H4 (cell line): ENCODE measurements at places on chromosomes 16 and 17. TPM values are rescaled to one million over a fixed set of nuclear protein-coding genes. Genes with fewer than 3 reads are reported as not detected.

DNA sequence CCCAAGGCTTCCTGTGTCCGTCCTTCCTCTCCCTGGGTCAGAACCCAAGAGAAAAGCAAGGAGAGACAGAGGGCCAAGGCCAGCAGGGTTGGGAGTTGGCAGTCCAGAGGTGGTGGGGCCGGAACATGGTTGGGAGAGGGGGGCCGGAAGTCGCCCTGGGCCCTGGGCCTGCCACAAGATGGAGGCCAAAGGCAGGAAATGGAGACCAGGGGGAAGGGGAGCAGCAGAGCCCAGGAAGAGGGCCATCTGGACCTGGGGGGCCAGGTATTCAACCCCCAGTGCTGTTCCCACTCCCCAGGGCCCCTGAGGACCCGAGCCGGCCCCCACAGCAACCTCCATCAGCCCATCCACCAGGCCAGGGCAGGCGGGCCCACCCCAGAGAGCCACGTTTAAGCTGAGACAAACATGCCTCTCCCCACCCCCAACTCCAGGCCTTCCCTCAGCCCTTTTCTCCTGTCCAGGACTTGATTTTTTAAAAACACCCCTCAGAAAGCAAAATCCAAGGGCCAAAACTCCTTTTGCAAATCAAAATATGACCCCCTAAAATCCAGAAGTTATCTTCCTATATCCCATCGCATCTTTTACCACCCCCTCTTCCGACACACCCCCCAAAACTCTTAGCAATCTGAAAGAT is 4.4 kb upstream of the BCL6B start:
- no peak for DNase-seq

- DNase-seq: no peak
Measured at GRCh38 chr17:73652886-73653480, 8.7 kb upstream of the SDK2 start.

- no peak for DNase-seq
Measured at GRCh38 chr16:66387817-66388332, 21.4 kb downstream of the CDH5 start.

- no peak for DNase-seq
Measured at GRCh38 chr17:14052886-14053615, 16.3 kb upstream of the COX10 start.

DNA sequence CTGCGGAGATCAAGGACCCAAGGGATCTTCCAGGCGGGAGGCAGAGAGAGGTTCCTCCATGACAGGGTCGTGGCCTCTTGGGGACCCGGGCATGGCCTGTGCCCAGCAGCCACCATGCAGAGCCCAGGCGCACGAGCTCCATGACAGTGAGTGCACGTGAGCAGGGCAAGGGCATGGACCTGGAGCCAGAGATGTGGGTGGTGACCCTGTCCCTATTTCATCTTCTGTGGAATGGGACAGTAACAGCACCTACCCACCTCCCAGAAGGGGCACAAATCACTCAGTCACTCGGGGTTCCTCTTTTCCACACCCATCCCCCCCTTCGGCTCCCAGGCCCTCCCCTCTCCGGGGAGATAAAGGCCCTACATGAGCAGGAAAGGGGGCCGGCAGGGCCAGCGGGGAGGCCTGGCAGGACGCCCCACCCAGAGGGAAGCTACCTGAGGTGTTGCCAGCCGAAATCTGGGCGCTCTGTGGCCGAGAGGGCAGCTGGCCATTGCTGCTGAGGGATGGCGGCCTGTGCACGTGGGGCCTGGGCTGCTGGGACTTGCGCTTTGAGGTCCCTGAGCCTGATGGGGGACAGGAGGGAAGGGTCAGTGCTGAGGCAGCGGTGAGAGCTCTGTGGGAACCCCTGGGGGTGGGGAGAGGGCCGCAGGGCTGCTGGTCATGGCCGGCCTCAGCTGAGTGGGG is 10.4 kb downstream of the UBALD2 start:
- no peak for DNase-seq

DNA sequence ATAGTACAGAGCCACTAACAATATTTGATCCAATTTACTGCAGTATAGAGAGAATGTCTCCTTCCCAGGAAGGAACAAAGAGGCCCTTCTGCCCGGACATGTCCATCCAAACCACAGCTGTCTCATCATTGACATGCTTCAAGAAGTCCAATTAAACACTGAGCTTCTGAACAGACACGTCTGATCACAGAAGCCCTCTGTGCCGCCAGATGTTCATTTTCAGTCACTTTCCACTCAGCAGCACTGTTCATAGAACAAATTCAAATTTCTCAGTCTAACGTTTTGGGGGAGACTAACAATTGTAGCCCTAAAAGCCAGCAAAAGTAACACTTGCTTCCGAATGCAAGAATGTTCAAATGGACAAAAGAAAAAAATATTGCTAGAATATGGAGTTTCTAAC is 15.3 kb downstream of the ZC3H7A start:
- DNase-seq: no peak

DNA sequence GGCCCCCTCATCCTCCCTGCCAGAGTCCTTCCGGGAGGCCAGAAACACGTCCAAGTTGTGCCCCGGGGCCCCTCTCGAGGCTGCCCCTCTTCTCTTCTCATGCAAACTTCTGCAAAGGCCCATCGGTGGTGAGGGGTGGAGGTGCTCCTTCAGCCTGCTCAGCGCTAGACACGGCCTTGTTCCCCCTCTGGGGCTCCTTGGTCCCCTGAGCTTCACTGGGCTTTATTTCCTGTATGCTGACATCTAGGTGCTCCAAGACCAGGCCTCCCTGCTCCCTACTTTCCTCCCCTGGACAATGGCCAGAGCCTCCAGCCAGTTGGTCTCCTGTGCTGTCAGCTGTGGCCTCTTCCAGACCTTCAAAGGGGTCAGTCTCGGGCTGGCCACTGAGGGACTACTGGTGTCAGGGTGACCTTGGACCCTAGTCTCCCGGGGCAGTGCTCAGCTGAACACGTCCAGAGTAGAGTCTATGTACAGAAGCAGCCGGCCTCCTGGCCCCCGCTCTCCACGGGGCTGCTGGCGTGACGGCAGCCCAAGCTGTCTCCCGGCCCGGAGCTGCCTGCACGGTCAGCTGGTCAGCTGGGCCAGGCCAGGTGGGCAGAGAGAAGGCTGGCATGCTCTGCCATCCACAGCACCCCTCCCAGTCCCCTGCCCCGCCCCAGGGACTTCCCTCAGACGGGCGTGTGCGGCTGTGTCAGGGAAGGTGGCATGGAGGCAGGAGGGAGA is 1.7 kb upstream of the PRR35 start:
- DNase-seq: no peak

GRCh38 chr16:11909653-11910545 is 5.9 kb downstream of the GSPT1 start:
- no peak for DNase-seq

DNA sequence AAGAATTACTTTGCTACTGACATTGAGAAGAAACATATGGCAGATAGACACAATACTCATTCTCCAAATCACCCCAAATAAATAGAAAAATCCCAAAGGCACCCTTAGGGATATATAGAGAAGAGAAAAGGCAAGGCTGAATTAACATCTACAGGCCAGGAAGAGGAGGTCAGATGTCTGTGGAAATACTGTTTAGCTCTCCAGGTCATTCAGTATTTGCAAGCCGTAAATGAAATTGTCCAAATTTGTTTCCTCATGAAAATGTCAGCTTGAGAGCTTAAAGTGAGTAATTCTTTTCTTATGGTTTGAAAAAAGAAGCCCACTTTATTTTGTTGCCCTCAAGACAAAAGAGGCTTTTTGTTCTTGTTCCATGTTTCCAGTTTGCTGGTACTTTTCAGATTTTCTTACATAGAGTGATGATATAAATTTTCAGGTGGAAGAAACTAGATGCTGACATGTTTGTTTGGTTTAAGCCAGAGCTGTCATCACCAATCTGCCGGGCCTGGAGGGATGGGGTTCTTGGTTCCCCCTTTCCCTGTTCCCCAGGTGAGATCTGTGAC is 189.0 kb downstream of the MAP2K4 start:
- DNase-seq: no peak

- DNase-seq: no peak
Measured at GRCh38 chr17:74821655-74822334, 37.9 kb downstream of the GRIN2C start.

GRCh38 chr16:67105881-67106280 is 3.9 kb upstream of the PHAF1 start:
- no peak for DNase-seq

DNA sequence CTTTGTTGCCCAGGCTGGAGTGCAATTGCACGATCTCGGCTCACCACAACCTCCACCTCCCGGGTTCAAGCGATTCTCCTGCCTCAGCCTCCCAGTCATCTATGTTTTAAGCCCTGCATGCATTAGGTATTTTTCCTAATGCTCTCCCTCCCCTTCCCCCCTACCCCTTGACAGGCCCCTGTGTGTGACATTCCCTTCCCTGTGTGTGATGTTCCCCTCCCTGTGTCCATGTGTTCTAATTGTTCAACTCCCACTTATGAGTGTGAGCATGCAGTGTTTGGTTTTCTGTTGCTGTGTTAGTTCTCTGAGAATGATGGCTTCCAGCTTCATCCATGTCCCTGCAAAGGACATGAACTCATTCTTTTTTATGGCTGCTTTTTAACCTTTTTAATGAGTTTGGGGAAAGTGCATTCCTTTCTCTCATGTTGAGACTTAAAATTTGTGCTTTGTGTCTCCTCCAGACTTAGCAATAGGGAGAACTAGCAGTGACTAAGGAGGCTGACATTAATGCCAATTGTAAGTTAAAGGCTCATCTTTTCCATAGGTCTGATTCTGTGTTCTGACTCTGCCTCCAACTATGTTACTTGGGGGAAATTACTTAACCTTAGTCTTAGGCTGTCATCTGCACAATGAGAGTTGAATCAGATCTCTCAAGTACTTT is 17.7 kb upstream of the PHAF1 start:
- DNase-seq: no peak

GRCh38 chr17:80116276-80116920 is 15.0 kb downstream of the GAA start:
- peak; percentile 2 for DNase-seq

DNA sequence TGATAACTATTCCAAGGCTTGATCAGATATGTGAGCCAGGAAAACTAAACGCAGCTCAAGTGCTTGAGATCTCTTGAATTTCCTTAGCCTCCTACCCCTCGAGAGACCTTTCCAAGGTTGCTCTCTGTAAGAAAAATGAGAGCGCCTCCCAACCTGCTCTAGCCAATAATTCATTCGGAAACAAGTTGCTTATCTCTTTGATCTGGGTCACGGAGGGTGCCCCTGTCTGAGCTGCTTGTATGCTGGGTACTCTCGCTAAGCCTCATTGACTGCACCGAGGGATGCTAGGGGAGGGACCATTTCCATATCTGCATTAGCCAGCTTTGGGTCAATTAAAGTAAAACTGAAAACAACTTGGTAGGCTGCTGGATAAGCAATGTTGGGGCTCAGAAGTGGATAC is 70.1 kb upstream of the SHISA6 start:
- DNase-seq: no peak

GRCh38 chr16:84819644-84820304 is at the start of gene CRISPLD2:
CRISPLD2 (plus strand) TSS chr16:84819985; CDS start chr16:84838496, 18,511 bp downstream.
- DNase-seq: peak; percentile 88

GRCh38 chr16:54932737-54933254 is 2.1 kb downstream of the IRX5 start:
- DNase-seq: no peak

GRCh38 chr16:80899809-80900592 is 95.6 kb upstream of the CDYL2 start:
- peak; percentile 91 for DNase-seq

DNA sequence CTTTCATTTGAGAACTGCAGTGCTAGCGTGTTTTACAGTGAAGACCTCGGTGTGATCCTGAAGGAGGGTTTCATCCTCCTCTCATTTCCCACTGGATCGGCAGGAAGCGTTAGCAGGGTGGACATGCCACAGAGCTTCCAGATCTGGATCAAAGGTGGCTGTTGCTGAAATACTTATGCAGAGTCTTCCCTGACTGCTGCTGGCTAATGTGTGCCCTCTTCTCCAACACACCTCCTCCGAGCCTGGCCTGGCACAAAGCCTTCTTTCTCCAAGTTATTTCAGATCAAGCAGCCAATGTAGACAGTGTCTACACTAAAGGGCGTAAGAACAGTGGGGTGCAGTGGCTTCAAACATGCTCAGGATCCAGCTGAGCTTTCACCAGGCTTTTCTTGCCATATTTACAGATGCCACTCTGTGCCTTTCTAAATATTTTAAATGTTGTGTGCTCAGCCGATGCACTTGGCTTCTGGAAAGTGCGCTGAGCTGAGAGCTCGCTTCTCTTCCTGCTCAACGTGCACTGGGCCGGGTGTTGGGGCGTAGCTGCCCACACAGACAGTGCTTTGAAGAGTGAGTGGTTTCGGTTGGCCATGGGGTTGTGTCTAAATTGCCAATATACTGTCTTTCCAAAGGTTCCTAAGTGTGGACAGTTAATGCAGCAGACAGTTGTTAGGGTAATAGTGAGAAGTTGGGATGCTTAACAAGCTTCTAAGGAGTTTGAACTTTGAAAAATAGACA is 2.1 kb downstream of the ZNF750 start:
- DNase-seq: no peak

GRCh38 chr17:45895969-45896785 is 1.8 kb downstream of the MAPT start:
- no peak for DNase-seq

GRCh38 chr16:81457326-81458133 is 12.9 kb downstream of the CMIP start:
- peak; percentile 76 for DNase-seq

GRCh38 chr17:80717720-80718083 is 173.1 kb downstream of the RPTOR start:
- no peak for DNase-seq

- peak; percentile 98 for DNase-seq
Measured at GRCh38 chr16:29811170-29811895, 660 bp upstream of the PRRT2 start.

DNA sequence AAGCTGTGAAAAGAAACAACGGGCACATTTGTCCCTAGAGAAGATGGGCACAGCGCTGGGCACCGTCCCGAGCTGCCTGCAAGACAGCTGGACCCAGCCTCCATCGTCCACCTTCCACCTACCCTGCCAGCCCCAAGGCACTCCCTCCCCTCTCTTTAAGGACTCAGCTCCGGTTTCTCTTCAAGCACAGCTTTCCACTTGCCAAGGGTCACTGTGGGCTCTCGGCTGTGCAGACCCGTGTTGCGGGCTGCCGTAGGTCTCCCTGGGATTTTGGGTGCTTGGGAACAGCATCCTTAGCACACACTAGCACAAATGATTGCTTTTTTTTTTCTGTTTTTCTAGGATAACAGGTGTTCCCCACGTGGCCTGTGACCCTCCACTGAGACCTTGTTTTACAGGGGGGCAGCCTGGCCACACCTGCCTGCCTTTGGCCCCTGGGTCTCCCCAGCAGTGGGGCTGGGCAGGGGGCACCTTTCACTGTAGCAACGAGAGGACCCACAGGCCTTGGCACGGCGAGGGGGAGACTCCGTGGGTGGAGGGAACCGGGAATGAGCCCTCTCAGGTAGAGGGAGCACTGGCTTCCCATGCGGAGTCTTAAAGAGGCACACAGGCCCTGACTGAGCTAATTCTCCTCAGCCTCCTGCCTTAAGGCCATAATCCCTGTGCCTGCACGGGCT is 1.4 kb downstream of the CHMP6 start:
- no peak for DNase-seq

GRCh38 chr17:17659340-17659739 is 21.9 kb upstream of the RAI1 start:
- DNase-seq: no peak

The GID4 gene
- 4.1 and 6.0 TPM in 2 replicates for total RNA-seq

The IL17C gene
- total RNA-seq: not detected in 2 replicates

The MEOX1 gene
- total RNA-seq: not detected in 2 replicates

The SAMD14 gene
- 0.70 and 1.2 TPM in 2 replicates for total RNA-seq

The ZNF213 gene
- total RNA-seq: 2.0 and 3.9 TPM in 2 replicates

The CPNE7 gene
- 3.9 and 10.0 TPM in 2 replicates for total RNA-seq

The KRTAP2-2 gene
- total RNA-seq: not detected in 2 replicates

The NPIPA8 gene
- 0.64 and 2.1 TPM in 2 replicates for total RNA-seq

The RNU2-1 gene
- not detected in 2 replicates for total RNA-seq
